IMR-90 (cell line): ENCODE measurements at places on chromosomes 3 and 15. TPM values are rescaled to one million over a fixed set of nuclear protein-coding genes. Genes with fewer than 3 reads are reported as not detected.

Gene SPRED1
- polyA plus RNA-seq: 4.8 and 6.6 TPM in 2 replicates

Gene LNP1
- polyA plus RNA-seq: 2.3 and 2.4 TPM in 2 replicates

Gene ITIH1
- polyA plus RNA-seq: not detected in 2 replicates

Gene PDIA5
- polyA plus RNA-seq: 37.7 and 42.0 TPM in 2 replicates

Gene NAA50
- polyA plus RNA-seq: 30.5 and 42.4 TPM in 2 replicates

Gene CRABP1
- not detected in 2 replicates for polyA plus RNA-seq

Gene PLSCR5
- not detected in 2 replicates for polyA plus RNA-seq

Gene OXTR
- polyA plus RNA-seq: 42.8 and 50.0 TPM in 2 replicates

Gene ISG20
- polyA plus RNA-seq: 1.2 and 3.1 TPM in 2 replicates

Gene CSPG4
- 28.4 and 35.6 TPM in 2 replicates for polyA plus RNA-seq

Gene MKRN3
- 0.09 and 0.17 TPM in 2 replicates for polyA plus RNA-seq

Gene GP9
- not detected in 2 replicates for polyA plus RNA-seq

Gene RAB11A
- 299 and 341 TPM in 2 replicates for polyA plus RNA-seq

Gene PPP2R3A
- polyA plus RNA-seq: 10.2 and 11.3 TPM in 2 replicates

Gene TF
- polyA plus RNA-seq: 0.01 and 0.07 TPM in 2 replicates

Gene EPHB1
- 0.17 and 0.19 TPM in 2 replicates for polyA plus RNA-seq

Gene FAM81A
- not detected in 2 replicates for polyA plus RNA-seq

Gene LRRC34
- polyA plus RNA-seq: 0.60 and 0.91 TPM in 2 replicates

Gene CX3CR1
- polyA plus RNA-seq: 0.03 TPM in 1 of 2 replicates, not detected in the other

Gene PEX11A
- polyA plus RNA-seq: 3.3 and 4.2 TPM in 2 replicates
